HFFc6 (cell line): ENCODE measurements at places on chromosomes 3 and 15.

DNA sequence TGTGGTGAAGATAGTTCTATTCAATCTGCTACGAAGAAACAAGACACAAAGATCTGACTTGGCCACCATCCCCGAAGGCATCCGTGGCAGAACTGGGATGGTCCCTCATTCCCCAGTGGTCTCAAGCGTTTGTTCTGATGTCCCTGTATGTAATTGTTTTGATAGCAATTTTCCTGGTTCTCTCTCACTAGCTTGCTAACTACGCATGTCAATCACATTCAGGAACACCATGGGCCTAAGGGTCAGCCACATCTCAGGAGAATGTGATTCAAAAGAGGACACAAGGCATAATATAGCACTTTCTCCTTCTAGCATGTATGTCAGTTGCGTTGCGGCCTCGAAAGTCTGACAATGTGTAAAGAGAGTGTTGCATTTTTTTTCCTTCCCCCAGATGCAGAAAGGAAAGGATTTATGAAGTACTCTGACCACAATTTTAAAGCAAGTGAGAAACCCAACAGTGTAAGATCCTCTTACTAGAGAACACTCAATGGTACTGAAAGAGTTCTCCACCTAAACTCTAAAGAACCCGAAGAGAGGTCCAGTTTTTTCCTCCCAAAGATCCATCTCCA is 32.0 kb upstream of the TCF12 start:
- peaks cover 26% of the 10 kb centered on the region for H3K4me1 ChIP-seq
- peak overlapping the region; percentile 85 for H3K4me3 ChIP-seq

DNA sequence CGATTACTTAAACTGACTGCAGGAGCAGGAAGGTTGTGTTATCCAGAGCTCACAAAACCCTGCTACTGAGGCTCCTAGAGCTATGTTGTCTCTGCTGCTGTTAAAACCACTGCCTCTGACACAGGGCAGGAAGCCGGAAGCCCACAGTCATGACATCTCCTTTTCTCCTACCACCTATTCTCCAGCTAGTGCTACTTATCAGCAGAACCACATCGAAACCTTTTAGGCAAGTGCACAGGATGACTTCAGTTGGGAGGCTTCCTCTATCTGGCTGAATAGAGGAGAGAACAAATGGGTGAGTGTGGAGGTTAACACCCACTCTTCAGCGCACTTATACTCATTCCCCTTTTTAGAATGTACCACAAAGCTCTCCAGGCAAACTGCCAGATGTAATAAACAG is 638.0 kb downstream of the OTOL1 start:
- H3K4me3 ChIP-seq = no peak overlapping the region
- H3K27ac ChIP-seq = no peak overlapping the region
- no peak for DNase-seq
- no peaks in the 10 kb centered on the region; the same call in 1 of the 2 replicates for H3K27me3 ChIP-seq
- H3K36me3 ChIP-seq = no peaks in the 10 kb centered on the region

GRCh38 chr3:86269364-86270155 is 721.4 kb downstream of the VGLL3 start:
- H3K27me3 ChIP-seq = no peaks in the 10 kb centered on the region
- H3K36me3 ChIP-seq = no peaks in the 10 kb centered on the region; the same call in 1 of the 2 replicates
- no peaks in the 10 kb centered on the region for H3K4me1 ChIP-seq
- no peak overlapping the region for H3K27ac ChIP-seq
- no peak overlapping the region for H3K4me3 ChIP-seq
- no peak for DNase-seq

- peaks cover 3% of the 10 kb centered on the region; the same call in 1 of the 2 replicates for H3K27me3 ChIP-seq
- H3K4me3 ChIP-seq = no peak overlapping the region
- peaks cover 50% of the 10 kb centered on the region for H3K4me1 ChIP-seq
- no peaks in the 10 kb centered on the region for H3K36me3 ChIP-seq
- no peak for DNase-seq
These were observed 59.9 kb downstream of the CCNL1 start for GRCh38 chr3:157100096-157100477.

GRCh38 chr3:169323578-169324451 is 339.7 kb downstream of the MECOM start:
- H3K4me3 ChIP-seq = no peak overlapping the region
- H3K27ac ChIP-seq = no peak overlapping the region
- peaks cover 12% of the 10 kb centered on the region for H3K27me3 ChIP-seq
- no peak for DNase-seq
- no peaks in the 10 kb centered on the region for H3K4me1 ChIP-seq

- peak overlapping the region; percentile 93 for H3K27ac ChIP-seq
These were observed 1.1 kb upstream of the ZNF639 start for GRCh38 chr3:179321668-179322285.

GRCh38 chr15:92869263-92869940 is 30.7 kb upstream of the CHD2 start:
- peaks cover 19% of the 10 kb centered on the region for H3K4me1 ChIP-seq
- H3K36me3 ChIP-seq = no peaks in the 10 kb centered on the region

DNA sequence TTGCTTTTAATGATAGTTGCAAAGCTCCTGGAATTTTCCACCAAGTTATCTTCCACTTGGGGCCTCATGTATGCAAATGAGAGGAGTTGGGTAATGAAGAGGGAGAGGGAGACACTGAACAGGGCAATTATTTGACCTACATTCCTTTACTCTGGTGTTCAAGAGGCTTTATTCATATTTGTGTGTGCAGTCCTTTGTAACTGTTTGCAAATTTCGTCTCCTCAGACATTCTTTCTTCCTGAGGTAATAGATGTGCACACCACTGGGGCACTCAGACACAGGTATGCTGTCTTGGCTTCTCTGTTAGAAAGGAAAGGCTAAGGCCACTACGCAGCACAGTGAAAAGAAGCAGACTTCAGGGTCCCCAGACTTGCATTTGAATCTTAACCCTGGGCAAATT is 189.7 kb upstream of the IL12A start:
- H3K27me3 ChIP-seq = peaks cover 4% of the 10 kb centered on the region
- H3K4me1 ChIP-seq = peaks cover 94% of the 10 kb centered on the region
- peak; percentile 71 for DNase-seq

GRCh38 chr3:9251055-9251786 is 1.8 kb upstream of the SRGAP3 start:
- H3K27me3 ChIP-seq = peaks cover 32% of the 10 kb centered on the region
- peaks cover 36% of the 10 kb centered on the region for H3K4me1 ChIP-seq
- H3K4me3 ChIP-seq = no peak overlapping the region
- H3K27ac ChIP-seq = no peak overlapping the region
- H3K36me3 ChIP-seq = no peaks in the 10 kb centered on the region

- no peak overlapping the region for H3K27ac ChIP-seq
- H3K36me3 ChIP-seq = no peaks in the 10 kb centered on the region
- peaks cover 23% of the 10 kb centered on the region for H3K27me3 ChIP-seq
- H3K4me3 ChIP-seq = no peak overlapping the region
- no peak for DNase-seq
These were observed 374.1 kb downstream of the RORA start for GRCh38 chr15:60854858-60855564.

DNA sequence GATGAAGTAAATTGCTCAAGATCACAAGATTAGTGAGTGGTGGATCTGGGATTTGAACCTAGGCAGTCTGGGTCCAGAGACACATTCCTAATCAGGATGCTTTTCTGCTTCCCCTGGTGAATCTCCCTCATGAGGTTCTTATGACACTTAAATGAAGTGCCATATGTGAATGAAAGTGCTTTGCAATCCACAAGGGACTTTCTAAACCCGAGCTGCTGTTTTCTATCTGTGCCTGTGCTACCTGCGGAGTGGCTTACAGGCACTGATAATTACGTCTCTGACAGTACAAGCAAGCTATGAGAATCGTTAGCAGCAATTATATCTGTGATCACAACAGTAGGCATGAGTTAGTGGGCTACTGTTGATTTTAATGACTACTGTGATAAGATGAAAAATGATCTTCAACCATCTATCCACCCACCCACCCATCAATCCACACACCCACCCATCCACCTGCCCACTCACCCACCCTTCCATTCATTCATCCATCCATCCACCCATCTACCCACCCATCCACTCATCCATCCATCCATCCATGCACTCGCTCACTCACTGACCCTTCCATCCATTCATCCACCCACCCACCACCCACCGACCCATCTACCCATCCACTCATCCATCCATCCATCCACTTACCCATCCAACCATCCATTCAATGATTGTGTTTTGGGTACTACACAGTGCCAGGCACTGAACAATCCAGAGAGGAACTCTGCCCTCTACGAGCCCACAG is 51.8 kb downstream of the ATP2B2 start:
- DNase-seq = no peak
- no peak overlapping the region for H3K27ac ChIP-seq
- H3K27me3 ChIP-seq = peaks cover 30% of the 10 kb centered on the region

- peaks cover 25% of the 10 kb centered on the region for H3K4me1 ChIP-seq
- DNase-seq = no peak
- no peak overlapping the region for H3K4me3 ChIP-seq
- no peaks in the 10 kb centered on the region; the same call in 1 of the 2 replicates for H3K27me3 ChIP-seq
- H3K27ac ChIP-seq = no peak overlapping the region
These were observed 119.1 kb upstream of the PLCL2 start for GRCh38 chr3:16765661-16766060.

DNA sequence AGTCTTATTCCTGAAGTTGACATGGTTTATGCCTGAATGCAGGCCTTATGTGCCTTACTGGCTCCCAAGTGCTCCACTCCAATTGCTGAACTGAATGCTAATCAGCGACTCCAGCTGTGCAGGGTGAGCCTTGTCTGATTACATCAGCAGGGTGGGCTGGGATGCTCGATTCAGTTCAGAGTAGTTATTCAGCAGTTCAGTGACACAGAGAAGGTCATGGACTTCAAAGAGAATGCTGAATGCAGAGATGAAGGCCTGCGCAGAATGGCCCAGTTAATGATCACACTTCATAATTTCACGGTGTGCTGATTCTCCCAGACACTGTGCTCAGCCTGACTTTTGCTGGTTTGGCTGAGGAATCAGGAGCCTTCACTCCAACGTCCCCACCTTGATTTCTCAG is 63.6 kb downstream of the CLDN1 start:
- no peaks in the 10 kb centered on the region for H3K36me3 ChIP-seq
- no peak for DNase-seq
- no peak overlapping the region for H3K27ac ChIP-seq
- H3K4me1 ChIP-seq = no peaks in the 10 kb centered on the region
- H3K27me3 ChIP-seq = no peaks in the 10 kb centered on the region

GRCh38 chr3:147672436-147672835 is 263.3 kb downstream of the ZIC1 start:
- no peaks in the 10 kb centered on the region; the same call in 1 of the 2 replicates for H3K27me3 ChIP-seq
- no peak for DNase-seq
- H3K36me3 ChIP-seq = no peaks in the 10 kb centered on the region

GRCh38 chr3:100463002-100463401 is 29.4 kb upstream of the TMEM45A start:
- H3K27me3 ChIP-seq = peaks cover 3% of the 10 kb centered on the region; the same call in 1 of the 2 replicates
- DNase-seq = peak; percentile 74
- no peaks in the 10 kb centered on the region for H3K4me1 ChIP-seq
- no peaks in the 10 kb centered on the region for H3K36me3 ChIP-seq

- peaks cover 14% of the 10 kb centered on the region for H3K36me3 ChIP-seq
- H3K27ac ChIP-seq = no peak overlapping the region
- H3K4me3 ChIP-seq = no peak overlapping the region
- no peak for DNase-seq
- peaks cover 52% of the 10 kb centered on the region for H3K4me1 ChIP-seq
These were observed 50.9 kb downstream of the PRICKLE2 start for GRCh38 chr3:64174328-64174727.

DNA sequence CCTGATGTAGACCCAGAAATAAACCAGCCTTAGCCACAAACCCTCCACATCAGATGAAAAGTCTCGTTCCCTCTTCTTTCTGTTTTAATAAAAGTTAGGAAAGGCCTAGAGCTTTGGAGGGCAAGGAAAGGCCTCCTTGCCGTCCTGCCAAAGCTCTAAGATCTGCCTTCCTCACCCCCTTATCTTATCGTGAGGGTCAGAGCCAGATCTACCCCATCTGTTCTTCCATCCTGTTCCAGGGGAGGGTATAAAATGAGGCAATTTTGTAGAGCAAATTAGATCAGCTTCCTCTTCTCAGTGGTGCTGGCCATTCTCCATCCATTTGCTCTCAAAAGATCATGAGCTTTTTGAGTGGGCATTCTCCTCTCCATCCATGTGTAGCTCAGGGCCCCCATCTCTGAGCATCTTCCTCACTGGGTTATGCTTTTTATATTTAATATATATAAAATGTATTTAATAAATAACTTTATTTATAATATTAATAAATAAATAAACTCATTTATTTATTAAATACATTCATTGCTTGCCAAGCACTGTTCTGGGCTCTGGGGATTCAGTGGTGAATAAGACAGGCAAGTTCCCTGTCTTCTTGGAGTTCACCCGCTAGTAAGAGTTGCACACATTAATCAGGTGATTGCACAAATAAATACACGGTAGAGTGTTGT is 2.0 kb upstream of the SLC24A1 start:
- H3K27ac ChIP-seq = no peak overlapping the region
- H3K4me1 ChIP-seq = no peaks in the 10 kb centered on the region
- H3K27me3 ChIP-seq = no peaks in the 10 kb centered on the region; the same call in 1 of the 2 replicates
- H3K4me3 ChIP-seq = no peak overlapping the region

- H3K27ac ChIP-seq = no peak overlapping the region
- DNase-seq = no peak
- H3K4me1 ChIP-seq = no peaks in the 10 kb centered on the region
- H3K27me3 ChIP-seq = peaks cover 37% of the 10 kb centered on the region
- no peaks in the 10 kb centered on the region for H3K36me3 ChIP-seq
These were observed 44.5 kb downstream of the ADCY5 start for GRCh38 chr3:123404391-123404790.

- peak overlapping the region; percentile 80 for H3K4me3 ChIP-seq
- no peaks in the 10 kb centered on the region for H3K36me3 ChIP-seq
- peak overlapping the region; percentile 80 for H3K27ac ChIP-seq
- H3K4me1 ChIP-seq = peaks cover 58% of the 10 kb centered on the region
These were observed 150.9 kb upstream of the MCTP2 start for GRCh38 chr15:94080416-94080815.

DNA sequence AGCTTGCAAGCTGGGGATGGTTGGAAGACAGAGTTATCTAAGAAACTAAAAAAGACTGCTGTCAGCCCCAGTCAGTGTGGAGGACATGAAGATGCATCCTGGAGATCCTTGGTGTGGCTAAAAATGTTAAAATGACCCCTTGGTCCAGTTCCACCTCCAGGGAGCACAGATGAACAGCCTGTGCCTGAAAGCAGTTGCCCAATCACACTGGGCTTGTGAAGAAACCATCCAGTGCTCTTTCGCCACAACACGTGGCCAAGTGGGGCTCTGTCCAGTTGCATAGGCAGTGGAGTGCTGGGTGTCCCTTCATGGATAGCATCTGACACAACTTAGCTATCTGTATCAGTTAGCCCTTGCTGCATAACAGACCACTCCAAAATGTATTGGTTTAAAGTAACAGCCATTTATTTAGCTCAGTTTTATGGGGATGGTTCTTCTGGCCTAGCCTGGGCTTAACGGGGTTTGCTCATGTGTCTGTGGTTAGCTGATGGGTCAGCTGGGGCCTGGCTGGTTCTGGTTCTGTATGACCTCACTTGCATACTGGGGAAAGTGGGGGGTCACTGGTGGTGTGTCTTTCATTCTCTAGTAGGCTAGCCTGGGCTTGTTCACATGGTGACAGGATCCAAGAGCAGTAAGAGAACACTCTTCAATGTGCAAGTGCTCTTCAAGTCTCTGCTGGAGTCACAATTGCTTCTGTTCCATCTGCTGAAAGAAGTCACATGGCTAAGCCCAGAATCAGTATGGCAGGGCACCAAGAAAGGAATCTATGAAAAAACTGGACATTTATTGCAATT is 226.2 kb downstream of the PDCD6IP start:
- no peaks in the 10 kb centered on the region for H3K4me1 ChIP-seq
- H3K27ac ChIP-seq = no peak overlapping the region
